Mucosa of descending colon (tissue), 3 donors: ENCODE measurements at places on chromosomes 16 and 17. TPM values are rescaled to one million over a fixed set of nuclear protein-coding genes. Genes with fewer than 3 reads are reported as not detected.

GRCh38 chr17:78372841-78373240 is 5.6 kb upstream of the PGS1 start:
- no peak for DNase-seq

GRCh38 chr17:78172249-78173051 is 4.1 kb downstream of the SYNGR2 start:
- peak; percentile 92 for DNase-seq

BTBD17 gene
- total RNA-seq: not detected

KRT12 gene
- 0.80 TPM for total RNA-seq
